ENCODE measurements at places on chromosomes 2 and 18.

GRCh38 chr2:168212866-168213265 lies 34.5 kb downstream of the STK39 start:
- no peak for DNase-seq

DNA sequence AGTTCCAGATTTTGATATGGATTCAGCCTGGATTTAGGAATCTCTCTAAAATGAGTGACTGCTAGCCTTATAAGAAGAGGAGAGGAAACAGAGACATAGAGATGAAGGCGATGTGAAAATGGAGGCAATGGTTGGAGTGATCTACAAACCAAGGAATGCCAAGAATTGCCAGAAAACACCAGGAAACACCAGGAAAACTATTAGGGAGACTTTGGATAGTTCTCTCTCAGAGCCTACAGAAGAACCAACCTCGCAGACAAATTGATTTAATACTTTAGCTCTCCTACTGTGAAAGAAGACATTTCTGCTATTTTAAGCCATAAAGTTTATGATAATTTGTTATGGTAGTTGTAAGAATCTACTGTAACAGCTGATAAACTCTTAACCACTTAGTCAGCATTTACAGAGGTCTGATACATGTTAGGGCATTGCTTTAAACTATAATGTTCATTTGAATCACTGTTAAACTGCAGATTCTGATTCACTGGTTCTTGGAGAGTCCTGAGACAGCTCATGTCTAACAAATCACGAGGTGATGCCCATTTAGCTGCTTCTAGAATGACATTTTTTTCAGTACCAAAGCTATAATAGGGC lies 1702.6 kb upstream of the LRRTM1 start:
- DNase-seq = no peak

GRCh38 chr18:36808681-36809080 lies 20.1 kb downstream of the TPGS2 start:
- no peak for DNase-seq

GRCh38 chr2:112750560-112750843 lies 13.9 kb downstream of the CKAP2L start:
- no peak for DNase-seq

- no peak for DNase-seq
These were observed 95.3 kb downstream of the EIPR1 start for GRCh38 chr2:3282056-3282998.

- no peak for DNase-seq
These were observed 82.6 kb upstream of the CYP1B1 start for GRCh38 chr2:38158378-38159118.

GRCh38 chr2:233853353-233853752 lies 982 bp downstream of the HJURP start:
- no peak for DNase-seq

DNA sequence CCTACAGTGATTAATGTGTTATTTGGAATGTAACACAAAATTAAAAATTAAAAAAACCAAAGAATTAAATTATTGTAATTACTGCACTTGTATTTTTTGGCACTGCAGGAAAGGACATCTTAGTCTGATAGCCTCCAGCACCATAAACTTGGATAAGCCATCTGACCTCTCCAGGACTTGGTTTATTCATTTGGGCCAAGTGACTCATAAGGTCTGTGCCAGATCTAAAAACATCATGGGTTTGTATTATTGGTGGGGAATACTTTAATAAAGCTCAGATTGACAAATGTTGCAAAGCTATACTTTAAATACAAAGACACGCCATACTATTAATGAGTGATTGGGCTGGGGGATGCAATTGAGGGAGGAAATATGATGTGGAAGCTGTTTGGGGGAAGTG lies 225.2 kb downstream of the ZNF521 start:
- no peak for DNase-seq

- no peak for DNase-seq
These were observed 94.9 kb upstream of the PXDN start for GRCh38 chr2:1839066-1839756.

DNA sequence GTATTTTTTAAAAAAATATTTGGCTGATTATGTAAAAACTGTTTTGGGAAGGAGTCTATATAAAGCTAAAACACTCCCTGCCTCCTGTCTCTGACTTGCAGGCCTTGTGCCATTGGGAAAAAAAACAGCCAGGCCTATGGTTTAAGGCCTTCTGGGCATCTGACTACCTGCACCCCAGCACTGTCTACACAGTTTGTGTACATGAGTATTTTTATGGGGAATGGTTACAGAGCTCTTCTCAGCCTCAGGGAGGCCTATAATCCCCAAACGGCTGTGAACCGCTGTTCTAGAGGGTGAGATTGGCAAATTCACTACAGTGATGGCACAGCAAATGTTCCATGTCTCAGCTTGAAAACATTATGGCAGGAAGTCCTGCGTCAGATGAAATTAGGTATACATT lies 96.1 kb downstream of the LTBP1 start:
- DNase-seq = no peak

- DNase-seq = no peak
These were observed 204.2 kb downstream of the EN1 start for GRCh38 chr2:118643294-118643693.

DNA sequence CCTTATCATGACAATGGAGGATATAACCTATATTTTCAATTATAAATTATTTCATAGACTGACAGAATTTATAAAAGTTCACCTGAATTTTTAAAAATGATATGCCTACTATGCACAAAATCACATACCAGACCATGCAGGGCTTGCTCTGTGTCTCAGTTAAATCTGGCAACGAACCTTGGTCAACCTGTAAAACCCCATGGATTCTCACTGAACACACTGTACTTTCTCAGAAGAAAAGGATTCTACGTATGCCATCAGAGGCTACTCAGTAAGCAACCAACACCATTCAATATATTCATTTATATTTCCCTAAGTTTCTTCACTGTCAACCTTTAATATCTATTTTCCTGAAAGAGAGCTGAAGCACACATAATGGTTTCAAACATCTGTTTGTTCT lies 52.4 kb downstream of the NRXN1 start:
- no peak for DNase-seq

GRCh38 chr18:7205346-7205745 lies 25.5 kb upstream of the LRRC30 start:
- DNase-seq = no peak

DNA sequence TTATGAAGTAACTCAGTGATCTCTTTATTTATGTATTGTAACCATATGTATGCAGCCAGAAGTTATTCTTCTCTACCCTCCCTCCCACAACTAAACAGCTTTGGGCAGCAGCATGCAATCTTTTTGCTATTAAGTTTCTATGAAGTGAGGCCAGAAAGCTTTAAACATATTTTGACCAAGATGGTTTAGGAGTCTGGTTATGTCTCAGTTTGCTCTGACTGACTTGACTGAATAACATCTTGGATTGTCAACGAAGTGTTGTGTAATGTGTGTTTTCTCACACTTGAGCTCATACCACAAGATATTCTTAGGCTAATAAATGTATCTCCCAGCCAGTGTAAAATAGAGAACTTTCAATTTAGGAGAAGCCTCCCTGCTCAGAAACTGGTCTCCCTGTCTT lies 104.3 kb downstream of the TTC27 start:
- no peak for DNase-seq

DNA sequence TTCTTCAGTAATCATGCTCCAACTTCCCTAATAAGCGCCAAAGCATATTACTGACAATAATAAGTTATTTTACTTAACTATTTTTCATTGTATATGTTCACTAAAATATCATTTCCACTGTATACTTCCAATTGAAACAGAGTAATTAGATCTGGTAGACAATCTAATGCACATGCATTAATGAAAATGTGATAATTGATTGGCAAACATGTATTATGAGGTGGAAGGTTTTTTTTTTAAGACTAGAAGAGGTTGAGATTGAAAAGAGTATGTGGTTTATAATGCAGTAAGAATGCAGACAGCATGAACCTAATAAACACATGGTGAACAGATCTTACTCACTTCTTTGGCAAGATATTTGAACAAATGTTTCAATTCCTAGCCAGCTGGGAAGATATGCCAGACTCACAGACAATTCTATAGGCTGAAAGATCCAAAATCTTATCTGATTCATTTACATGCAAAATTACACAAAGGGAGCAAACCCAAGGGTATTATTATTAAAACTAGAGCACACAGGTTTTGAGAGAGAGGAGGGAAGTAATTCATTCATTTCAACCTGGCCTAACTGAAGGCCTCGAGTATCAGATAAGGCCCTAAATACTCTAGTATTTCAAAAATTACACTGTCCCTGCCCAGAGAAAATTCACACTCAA lies 2.8 kb downstream of the NCKAP1 start:
- peak; percentile 8 for DNase-seq

GRCh38 chr18:29181151-29181901 lies 1004.4 kb upstream of the CDH2 start:
- peak; percentile 12 for DNase-seq

- DNase-seq = no peak
These were observed 167.1 kb upstream of the FOSL2 start for GRCh38 chr2:28225473-28226080.

- DNase-seq = no peak
These were observed 80.1 kb upstream of the CTNNA2 start for GRCh38 chr2:79432731-79433146.

DNA sequence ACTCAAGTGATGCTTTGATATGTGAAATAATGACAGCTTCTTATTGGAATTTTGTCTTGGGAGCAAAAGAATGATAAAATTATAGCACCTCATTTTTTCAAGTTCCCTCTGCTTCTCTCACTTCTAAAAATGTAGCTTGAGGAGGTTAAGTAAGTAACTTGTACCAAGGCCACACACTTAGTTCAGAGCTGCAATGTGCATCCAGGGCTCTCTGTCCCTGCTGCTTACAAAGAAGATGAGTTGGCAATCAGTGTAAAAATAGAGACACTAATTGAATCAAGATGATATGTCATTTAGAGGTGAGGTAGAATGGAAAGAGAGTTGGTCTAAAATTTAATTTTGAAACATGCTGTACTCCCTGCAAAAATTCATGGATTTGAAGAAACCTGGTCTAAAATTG lies 312.0 kb upstream of the TNP1 start:
- DNase-seq = no peak

DNA sequence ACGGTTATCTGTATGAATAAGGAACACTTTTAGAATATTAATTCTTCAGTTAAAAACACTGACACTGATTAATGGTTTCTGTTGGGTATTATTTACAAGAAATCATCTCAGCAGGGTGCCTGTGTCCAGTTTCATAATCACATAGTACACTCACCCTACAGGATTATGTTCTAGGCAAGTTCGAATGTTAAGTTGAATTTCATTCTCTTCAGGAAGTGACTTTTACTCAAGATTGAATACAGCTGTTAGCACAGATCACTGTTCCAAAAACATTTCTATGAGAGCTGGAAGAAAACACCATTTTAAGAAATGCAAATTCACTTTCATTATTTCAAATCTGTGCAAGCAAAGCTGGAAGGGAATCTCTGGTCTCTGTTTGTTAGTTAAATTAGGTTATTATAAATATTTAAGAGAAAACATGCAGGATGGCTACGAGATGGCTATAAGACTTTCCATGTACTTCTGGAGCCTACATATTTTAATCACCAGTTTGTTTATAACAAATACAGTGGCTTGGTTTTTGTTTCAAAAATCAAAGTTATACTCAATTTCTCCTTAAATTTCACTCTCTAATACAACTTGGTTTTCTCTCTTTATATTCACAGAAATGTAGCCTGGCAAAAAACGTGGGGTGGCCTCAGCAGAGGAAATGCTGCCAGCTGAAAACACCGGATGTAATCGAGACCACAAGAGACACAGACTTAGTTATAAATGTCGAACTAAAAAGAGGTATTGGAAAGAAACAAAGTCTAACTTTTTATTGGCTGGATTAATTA lies 65.8 kb downstream of the RBMS1 start:
- no peak for DNase-seq

DNA sequence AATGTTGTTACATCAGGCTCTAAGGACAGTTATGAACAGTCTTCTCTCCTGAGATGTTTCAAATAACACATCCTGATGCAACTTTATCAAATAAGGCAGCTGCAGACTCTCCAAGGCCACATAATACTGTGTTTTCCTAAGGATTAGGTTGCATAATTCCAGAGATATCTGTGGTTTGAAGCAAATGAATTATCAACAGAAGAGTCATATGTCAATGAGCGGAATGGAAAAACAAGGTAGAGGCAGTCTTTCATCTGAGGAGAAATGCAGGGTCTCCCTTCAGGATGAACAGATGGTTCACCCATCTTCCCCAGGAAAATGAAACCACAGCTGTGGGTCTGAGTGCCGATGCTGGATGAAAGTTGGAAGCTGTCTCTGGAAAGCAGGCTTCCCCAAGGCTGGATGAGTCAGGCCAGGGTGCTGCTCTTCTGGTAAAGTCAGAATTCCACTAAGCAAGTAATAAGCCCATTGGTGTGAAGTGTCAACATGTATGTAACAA lies 22.2 kb downstream of the LYG1 start:
- DNase-seq = no peak

DNA sequence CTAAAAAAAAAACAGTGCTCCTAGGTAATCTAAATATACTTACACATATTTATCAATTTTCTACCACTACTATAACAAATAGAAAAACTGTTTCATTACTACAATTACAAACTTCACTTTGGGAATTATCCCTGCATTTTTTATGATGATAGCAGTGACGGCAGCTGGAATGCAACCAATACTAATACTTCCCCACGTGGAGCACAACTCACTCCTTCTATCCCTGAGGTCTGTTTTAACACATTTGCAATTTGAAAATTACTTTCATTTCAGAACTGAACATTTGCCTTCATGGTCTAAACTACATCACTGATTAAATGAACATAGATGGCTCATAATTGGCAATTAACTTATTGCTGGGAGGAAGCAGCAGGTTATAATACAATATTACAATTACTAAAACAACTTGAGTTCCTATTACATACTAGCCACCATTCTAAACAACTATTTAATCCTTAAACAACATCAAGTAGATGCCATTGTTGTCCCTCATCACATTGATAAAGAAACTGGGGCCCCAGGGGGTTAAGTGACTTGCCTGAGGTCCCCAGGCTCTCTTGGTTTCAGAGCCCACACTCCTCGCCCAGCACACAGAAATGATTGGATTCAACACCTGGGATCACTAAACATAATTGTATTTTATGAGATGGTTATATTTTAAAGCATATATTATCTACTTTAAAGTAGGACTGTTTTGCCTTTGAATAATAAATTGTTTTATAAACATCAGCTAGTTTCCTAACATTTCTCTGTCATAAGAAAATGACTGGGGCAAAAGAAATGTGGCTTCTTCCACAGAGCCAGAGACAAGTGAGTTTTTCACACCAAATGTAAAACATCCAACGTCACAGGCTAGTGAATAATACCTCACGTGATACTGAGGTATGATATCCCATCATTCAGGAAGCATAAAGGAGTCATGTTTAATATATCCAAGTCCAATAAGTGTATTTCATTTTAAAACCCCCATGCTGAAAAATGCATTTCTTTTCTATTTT lies 6.2 kb downstream of the COLEC12 start:
- no peak for DNase-seq

GRCh38 chr2:196191541-196191940 lies 20.2 kb upstream of the STK17B start:
- DNase-seq = no peak

GRCh38 chr2:1721706-1722646 lies 22.3 kb downstream of the PXDN start:
- DNase-seq = no peak

- no peak for DNase-seq
These were observed 65.4 kb upstream of the ACVR2A start for GRCh38 chr2:147779440-147779839.

GRCh38 chr2:236449167-236449761 lies 120.4 kb upstream of the ACKR3 start:
- no peak for DNase-seq

- no peak for DNase-seq
These were observed 171.3 kb upstream of the ID2 start for GRCh38 chr2:8510519-8510918.
